ENCODE measurements at places on chromosomes 6 and 20.

- DNase-seq: no peak
Observed at GRCh38 chr6:4364711-4365110, 229.3 kb upstream of the ECI2 start.

DNA sequence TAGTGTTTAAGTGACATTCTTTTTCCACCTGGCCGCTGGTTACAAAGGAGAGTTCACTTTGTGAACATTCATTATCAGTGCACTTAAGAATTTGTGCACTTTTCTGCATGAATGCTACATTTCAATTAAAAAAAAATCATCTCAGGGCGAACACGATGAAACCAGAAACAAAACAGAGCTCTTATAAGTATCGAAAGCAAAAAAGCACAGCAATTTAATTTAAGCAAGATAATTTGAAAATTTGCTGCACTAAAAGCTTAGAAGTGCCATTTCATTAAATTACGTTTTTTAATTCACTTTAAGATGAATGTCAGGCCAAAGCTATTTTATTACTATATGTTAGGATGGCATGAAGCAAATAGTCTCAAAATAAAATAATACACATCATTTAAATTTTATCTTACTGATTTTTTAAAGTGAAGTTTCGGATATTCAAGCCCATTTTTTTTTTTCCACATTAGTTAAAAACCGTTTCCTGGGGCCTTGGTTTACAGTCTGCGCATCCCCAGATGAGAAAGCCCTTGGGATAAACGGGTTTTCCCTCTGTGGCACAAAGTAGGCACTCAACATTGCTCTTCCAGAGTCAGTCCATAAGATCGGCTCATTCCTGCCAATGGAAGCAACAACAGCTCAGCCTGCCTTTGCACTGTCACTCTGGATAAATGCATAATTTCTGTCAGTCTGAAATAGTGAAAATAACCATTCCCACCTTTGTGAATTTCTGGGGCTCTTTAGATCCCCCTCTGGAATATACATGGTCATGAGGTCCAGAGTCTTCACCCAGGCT lies 80.1 kb downstream of the FYN start:
- no peak for DNase-seq

DNA sequence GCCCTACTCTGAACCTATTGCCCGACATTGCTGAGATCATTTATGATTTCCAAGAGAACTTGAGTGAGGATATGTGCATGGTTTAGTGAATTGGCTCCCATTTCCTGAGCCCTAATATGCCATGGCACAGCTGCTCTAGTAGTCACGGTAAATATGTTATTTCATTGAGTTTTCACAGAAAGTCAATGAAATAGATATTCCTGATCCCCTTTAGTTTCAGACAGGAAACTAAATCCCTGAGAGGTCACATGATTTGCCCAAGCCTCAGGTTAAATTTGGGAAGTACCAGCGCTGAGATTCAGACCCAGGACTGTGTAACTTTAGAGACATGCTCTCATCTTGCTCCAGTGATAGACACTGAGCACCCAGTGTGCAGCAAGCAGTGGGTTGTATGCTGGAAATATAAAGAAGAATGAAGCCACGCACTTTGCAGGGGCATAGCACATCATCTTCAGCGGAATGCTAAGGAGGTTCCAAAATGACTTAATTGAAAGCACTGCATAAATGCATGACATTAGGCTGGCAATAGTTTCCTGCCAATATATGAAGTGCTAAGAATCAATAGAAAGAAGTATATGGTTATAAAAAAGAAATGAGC lies 70.6 kb downstream of the FARS2 start:
- DNase-seq: no peak

DNA sequence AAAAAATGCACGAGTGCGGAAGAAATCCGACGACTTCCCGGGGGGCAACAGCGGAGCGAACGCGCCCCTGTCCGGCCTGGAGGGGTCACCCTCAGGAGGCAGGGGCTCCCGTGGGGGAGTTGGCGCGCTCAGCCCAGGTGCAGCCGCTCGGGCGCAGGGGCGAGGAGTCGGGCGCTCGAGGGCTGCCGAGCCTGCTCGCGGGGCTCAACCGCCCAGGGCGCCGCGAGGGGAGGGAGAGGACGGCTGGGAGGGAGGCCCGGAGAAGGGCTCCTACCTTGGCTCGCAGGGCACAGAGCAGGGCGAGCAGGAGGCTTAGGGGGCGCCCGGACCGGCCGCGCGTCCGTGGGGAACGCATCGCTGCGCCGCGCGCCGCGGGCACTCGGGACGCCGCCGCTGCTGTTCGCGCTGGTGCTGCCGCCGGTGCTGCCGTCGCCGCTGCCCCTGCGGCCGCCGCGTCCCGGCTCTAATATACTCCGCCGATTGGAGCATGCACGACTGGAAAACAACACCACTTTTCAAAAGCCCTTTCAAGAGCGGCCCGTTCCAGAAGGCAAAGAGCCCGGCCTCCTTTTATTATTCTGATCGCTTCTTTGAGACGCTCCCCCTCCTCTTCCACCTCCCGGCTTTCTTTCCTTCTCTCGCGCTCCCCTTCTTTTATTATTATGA lies 490 bp downstream of the JAG1 start:
- DNase-seq: no peak

DNA sequence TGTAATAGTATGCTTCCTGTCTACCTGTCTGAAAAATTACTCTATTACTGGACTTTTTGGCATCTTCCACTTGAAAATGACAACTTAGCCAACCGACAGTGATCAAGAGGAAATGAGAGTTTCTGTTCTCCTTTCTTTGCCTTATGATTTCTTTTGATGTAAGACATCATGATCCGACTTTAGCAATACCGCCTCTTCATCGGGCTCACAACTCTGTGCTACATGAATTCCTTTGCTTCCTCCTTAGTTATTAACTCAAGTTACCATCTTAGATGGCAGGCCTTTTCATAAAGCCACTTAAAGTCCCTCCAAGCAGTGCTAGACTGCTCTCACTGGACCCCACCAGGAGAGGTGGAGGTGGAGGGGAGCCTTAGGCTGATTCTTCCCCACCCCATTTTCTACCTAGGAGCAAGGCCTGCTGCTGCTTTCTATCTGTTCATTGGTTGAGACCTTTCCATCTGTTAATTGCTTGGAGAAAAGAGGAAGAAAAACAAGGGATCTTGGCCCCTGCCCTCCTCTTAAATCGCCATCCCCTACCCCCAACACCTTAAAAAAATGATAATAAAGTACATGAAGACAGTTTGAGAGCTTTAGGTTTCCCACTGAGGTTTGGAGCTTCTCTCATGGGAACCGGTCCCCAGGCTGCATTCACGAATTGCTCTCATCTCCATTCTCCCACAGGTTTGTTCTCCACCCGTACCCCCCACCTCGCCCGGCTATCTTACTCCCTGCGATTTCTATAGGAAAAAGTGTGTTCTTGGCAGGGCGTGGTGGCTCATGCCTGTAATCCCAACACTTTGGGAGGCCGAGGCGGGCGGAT lies 21.6 kb upstream of the MCM3 start:
- DNase-seq: no peak

- peak; percentile 70 for DNase-seq
Observed at GRCh38 chr20:2742934-2743559, 50.5 kb downstream of the EBF4 start.

GRCh38 chr6:108518714-108519576 lies 41.8 kb upstream of the FOXO3 start:
- peak; percentile 27 for DNase-seq

- DNase-seq: no peak
Observed at GRCh38 chr20:56360133-56360907, 1.5 kb downstream of the FAM210B start.

DNA sequence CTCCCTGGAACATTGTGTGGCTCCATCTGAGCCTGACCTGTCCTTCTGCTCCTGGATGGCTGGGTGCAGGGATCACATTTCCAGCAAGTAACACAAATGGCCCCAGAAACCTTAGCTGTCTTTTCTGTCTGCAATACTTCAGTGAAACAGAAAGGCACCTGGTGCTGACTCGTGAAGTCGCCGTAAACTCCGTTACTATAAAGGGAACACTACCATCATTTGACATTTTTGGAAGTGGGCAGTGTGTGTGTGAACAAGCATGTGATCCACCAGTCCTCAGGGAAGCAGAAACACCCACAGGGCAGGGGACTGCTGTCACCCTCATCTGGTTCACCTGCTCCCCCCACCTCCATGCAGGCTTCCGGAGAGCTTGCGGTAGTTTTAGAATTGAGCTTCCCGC lies 23.9 kb downstream of the SERPINB6 start:
- DNase-seq: no peak

- DNase-seq: no peak
Observed at GRCh38 chr6:99080191-99080590, 132.4 kb upstream of the FBXL4 start.

GRCh38 chr20:2379511-2380229 lies 1.0 kb upstream of the TGM6 start:
- peak; percentile 82 for DNase-seq

GRCh38 chr20:8066662-8067061 lies 47.1 kb upstream of the TMX4 start:
- no peak for DNase-seq

DNA sequence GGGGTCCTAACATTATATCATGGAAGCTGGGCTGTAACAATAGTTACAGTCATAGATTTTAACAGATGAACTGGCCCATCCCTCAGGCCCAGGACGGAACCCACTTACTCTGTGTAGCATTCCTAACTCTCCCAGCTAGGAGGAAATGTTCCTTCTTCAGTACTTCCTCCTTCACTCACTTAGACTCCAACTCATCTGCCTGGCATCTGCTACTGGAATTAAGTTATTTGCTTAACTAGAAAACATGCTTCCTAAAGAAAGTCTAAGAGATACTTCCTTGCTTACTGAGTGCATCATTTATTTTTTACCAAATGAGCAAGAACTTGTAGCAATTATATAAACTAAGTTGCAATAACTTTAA lies 20.5 kb downstream of the GCLC start:
- DNase-seq: no peak

DNA sequence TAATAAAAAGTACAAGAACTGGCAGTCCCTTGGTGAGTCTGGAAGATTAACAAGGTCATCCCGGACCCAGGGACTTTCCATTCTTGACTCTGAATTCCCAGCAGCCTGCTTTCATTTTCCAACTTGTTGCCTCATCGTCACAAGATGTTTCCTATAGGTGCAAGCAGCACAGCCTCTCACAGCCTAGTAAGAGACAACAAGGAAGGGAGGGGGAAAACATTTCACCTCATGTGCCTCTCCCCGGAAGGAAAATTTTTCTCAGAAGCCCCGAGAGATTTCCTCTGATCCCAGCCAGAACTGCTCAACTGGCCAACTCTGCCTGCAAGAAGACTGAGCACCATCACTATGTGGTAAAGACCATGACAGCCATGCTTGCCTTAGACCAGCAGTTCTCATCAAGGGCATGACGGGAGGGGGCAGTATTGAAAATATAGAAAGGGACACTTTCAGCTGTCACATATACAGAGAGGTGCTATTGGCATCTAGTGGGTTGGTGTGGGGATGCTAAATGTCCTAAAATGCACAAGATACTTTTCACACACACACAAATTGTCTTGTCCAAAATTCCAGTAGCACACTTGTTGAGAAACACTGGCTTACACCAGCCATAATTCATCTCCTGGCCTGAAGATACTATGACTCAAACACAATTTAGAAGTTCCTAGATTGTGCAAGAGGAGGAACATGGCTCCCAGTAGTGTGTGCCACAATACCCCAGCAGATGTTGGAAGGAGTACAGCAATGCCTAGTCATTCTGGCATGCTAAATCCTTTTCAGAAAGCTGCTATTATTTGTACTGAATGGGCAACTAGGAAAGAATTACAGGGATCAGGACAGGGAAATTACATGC lies 10.8 kb upstream of the WTAP start:
- DNase-seq: no peak

DNA sequence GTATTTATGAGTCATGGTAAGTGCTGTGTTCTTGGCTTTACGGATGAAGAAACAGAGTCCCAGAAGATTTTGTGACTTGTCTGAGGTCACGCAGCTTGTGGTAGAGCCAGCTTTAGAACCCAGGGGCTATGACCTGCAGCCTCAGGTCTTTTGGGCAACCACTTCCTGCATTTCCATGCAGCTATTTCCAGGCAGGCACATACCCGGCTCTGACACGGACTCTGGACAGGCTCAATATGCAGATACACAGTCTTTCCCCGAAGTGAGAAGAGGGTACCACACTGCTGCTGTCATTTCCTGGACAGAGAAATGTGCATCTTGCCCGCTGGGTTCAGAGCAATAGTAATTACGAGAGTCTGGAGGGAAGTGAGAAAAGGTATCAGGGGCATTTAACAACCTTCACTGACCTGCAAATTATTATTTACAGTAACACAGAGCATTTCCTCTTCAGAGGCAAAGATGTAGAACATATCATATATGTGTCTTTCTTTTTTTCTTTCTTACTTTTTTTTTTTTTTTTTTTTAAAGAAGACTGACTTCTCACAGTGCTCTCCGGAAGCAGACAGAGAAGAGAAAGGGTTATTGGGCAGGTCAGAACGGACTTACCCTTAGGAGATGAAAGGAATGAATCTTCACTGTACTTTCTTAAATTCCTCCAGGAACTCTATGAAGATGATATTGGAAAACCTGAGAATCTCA lies 185.1 kb downstream of the CLIC5 start:
- DNase-seq: peak; percentile 38

DNA sequence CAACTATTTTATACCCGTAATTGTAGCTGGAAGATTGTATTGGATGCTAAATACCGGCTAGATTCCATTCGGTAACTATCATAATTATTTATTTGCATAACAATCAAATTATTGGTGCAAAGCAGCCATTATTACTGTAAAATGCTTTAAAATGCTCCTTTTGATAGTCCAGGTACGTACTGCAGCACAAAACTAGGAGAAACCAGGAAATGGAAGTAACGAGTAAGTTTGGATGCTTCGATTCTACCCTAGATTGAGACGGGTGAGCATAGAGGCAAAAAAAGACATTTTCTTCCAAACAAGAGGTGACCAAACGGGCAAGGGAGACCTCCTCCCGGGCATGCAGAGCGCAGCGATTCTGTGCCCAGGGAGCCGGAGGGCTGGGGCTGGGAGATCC lies 469 bp upstream of the XRN2 start:
- DNase-seq: no peak

- DNase-seq: no peak
Observed at GRCh38 chr20:61976263-61976643, 89.4 kb downstream of the TAF4 start.

GRCh38 chr6:160505970-160506369 lies 157.8 kb downstream of the SLC22A3 start:
- no peak for DNase-seq

All from DND-41 (cell line).